ENCODE measurements at places on chromosomes 16 and 17.

DNA sequence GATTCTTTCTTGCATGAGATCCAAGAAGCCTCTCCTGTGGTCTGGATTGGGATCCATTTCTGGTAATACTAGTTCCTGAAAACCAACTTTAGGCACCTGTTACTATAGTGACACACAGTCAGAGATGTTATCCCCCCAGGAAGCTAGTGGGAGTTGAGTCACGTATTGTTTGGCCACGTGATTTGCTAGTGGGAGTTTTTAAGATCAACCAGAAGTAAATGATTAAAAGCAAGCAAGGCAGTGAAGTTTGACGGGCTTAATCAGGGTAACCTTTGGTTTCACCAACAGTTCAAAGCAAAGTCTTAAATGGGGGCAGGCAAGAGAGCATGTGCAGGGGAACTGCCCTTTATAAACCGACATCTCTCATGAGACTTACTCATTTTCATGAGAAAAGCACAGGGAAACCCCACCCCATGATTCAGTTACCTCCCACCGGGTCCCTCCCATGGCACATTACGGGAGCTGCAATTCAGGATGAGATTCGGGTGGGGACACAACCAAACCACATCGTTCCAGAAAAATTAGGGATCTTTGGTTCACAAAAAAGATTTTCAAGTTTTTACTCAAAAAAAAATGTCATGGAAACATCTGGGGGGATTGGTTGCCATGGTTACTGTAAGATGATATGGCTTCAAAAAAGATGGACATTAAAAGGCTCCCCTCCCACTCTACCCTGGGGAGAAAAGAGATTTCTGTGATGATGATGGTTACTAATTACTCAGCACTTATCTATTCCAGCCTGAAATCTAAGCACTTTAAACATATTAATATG, 483.1 kb upstream of the ERCC4 start:
- peak; percentile 27 for DNase-seq

DNA sequence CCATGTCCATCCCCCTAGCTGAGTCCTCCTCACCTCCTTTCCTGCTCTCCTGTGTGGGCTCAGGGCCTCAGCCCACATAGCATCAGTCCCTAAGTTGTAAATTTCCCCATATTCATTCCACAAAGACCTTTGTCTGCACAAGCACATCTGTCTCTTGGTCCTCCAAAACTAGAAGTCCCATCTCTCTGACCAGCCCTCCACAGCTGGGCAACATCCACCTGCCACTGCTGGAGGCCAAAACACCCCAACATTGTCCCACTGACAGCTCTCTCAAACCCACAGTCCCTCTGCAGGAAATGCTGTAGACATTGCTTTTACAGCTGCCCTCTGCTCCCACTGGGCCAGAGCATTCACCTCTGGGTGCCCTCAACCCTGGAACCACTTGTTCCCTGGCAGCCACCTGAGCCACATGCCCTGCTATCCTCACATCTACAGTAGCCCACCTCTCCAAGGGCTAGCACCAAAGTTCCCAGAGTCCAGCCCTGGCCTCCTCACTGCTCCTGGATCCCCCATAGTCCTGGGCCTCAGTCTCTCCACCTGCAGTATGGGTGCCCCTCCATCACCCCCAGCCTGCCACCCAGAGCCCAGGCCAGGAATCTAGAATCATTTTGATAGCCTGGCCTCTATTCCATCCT, 1722.7 kb downstream of the TP53TG3F start:
- DNase-seq, result no peak

DNA sequence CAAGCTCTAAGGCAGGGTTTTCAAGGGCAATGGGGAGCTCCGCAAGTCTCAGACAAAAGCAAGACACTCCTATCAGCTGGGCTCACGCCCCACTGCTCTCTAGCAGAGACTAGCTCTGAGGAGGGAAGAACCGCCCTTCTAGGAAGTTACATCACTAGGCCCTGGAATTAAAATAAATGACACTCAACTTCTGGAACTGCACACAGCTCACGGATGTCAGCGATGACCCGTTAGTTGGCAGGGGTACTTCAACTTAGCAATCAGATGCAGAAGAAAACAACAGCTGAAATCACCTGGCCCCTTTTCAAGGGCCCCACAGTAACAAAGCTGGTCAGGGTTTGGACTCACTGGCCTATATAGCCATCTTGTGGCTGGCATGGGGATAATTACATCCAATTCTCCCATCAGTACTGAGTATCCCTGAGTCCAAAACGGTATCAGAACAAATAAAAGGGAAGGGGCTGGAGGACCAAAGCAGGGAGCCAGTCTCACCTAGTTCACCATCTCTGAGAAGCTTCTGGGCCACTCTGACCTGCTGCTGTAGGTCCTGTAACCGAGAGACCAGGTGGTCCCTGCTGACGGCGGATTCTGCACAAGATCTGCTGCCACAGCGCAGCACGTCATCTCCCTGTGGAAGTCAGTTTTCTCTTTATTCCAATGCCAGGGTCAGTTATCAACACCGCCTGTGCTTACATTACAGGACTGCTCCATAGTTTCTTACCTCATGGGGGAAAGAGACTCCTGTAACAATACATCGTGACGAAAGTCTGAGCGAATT, 22.2 kb downstream of the SERPINF1 start:
- DNase-seq, result peak; percentile 79

DNA sequence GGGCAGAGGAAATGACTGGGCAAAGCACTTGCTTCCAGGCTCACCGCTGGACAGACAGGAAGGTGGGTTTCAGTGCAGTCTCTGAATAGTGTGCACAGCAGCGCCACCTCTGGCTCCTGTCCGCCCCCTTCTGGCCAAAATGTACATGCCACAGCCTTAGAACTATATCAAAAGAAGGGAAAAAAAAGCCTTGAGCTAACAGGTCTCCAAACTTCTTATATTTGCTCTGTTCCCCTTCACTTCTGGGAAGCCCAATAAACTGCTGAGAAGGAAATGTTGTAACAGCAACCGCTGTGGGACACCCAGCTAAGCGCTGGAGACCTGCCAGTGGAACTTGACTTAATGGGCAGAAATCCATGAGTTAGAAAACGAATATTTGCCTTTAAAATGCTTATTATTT, 17.5 kb downstream of the COG7 start:
- peak; percentile 83 for DNase-seq

DNA sequence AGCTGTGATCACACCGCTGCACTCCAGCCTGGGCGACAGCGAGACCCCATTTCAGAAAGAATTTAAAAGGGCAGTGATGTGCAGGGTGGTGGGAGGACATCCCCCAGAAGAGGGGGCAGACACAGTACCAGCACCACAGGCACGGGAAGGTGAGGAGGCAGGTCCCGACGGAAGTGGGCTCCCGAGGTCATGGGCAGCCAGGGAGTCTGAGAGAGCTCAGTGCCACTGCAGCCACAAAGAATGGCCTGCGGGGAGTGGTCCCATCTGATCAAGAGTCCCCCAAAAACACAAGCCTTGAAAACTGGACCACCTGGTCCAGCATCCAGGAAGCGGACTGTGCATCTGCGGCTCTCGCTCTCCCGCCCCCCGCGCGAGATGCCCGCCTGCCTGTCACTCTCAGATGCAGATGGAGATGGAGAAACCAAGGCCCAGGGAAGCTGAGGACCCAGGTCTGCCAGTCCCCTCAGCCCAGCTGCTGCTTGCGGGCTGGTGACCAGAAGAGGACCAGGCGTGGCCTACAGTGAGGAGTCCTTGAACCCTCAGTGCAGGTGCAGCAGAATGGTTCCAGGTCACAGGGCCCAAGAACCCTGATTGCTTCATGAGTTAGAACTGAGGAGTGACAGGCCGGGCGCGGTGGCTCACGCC, 4.3 kb upstream of the CAPN15 start:
- no peak for DNase-seq

DNA sequence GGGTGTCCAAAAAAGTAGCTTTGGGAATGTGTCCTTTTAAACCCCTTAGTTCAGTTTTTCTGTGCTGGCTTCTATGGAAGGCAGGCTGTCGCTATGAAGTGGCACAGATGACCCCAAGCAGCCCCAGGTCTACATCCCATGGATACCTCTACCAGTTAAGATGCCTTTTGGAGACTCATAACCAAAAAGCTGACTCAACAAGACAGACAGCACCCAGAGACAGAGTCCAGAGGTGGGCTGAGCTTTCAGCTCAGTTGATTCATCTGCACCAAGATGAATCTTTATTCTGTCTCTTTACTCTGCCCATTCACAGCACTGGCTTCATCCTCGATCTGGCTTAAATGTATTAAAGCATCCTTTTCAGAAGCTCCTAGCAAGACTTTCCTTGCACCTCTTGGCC, 29.8 kb upstream of the RBBP6 start:
- DNase-seq, result no peak
